ENCODE measurements at places on chromosomes 2 and 18. TPM values are rescaled to one million over a fixed set of nuclear protein-coding genes. Genes with fewer than 3 reads are reported as not detected.

Gene ABCG8
- 1.3 TPM for polyA plus RNA-seq

Gene ACADL
- polyA plus RNA-seq: 31.4 TPM

Gene RMDN2
- 11.3 TPM for polyA plus RNA-seq

Gene ABCG5
- 0.84 TPM for polyA plus RNA-seq

Gene PRKAG3
- 0.12 TPM for polyA plus RNA-seq

Gene SPATA3
- polyA plus RNA-seq: not detected

Gene SLC5A7
- polyA plus RNA-seq: 0.43 TPM

Gene CD8B2
- polyA plus RNA-seq: 0.73 TPM

Gene ORC2
- 25.6 TPM for polyA plus RNA-seq

Gene PXDN
- polyA plus RNA-seq: 188 TPM

Gene SCN7A
- polyA plus RNA-seq: 13.0 TPM

Gene NHEJ1
- 21.4 TPM for polyA plus RNA-seq

Gene FIGLA
- polyA plus RNA-seq: not detected

Gene CCDC121
- polyA plus RNA-seq: 11.4 TPM

Gene KIF1A
- polyA plus RNA-seq: 17.8 TPM

Measured in renal pelvis (tissue), 12 donors.